ENCODE measurements at places on chromosomes 1 and 21.

DNA sequence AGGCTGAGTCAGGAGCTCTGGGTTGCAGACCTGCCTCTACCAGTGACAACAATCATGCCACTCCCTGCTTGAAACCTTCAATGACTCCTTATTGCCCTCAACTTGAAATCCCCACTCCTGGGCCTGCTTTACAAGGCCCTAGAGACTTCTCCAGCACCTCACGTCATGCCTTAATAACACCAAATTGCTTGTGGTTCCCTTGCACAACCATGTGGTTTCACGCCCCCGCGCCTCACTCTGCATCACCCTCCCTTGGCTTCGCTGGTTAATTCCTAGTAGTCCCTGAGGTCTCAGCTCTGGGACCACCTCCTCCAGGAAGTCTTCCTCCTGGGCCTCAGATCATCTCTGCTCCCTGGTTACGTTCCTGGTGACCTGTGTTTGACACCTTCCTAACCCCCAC is 33.0 kb downstream of the EPHA2 start:
- DNase-seq = peak; percentile 52

- DNase-seq = no peak
Observed at GRCh38 chr1:30513396-30514136, 209.8 kb downstream of the MATN1 start.

GRCh38 chr21:30674312-30674711 is 31.6 kb downstream of the KRTAP20-3 start:
- no peak for DNase-seq

- DNase-seq = no peak
Observed at GRCh38 chr21:31347435-31348032, 3.5 kb upstream of the TIAM1 start.

All from activated CD4-positive, alpha-beta T cell treated with anti-CD3 and anti-CD28 coated beads, Interleukin-2, amount 50 U/mL, for 48 hours (primary cell).